Hippocampal formation (tissue), 2 donors: ENCODE measurements at places on chromosomes 3 and 15.

DNA sequence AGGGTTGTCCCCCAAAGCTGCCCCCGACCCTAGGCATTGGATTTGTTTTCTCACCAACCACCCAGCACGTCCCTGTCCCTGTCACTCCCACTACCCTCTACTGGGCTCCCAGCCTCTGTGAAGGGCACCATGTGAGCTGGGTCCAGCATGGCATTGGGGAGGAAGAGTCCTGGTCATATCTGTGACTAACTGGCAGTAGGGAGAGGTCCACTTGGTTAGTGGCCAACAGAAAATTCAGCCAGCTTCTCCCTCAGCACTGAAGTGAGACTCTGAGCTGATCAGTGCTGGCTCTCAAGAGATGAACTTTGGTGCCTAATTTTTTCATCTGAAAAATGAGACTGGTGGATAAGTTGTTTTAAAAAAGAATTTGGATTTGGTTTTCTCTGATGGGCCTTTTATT lies 11.3 kb upstream of the KIF23 start:
- no peak for DNase-seq

GRCh38 chr3:14319654-14320182 lies 82.7 kb upstream of the SLC6A6 start:
- DNase-seq: no peak

DNA sequence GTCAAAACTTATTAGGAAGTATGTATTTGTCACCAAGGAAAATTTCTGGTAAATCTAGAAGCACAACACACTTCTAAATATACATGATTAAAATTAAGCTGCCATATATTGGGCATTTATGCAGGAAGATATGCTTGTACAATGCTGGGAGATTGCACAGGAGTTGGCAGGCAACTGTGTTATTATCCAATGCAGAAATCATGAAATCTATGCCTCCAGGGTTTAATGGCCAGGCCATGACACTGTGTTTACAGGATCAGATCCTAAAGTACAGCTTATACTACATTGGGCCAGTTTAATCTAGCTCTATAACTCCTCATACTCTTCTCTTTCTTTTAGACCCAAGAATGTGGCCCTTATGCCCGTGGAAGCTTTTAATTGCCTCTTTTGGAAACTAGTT lies 391.4 kb upstream of the DPH6 start:
- no peak for DNase-seq

- DNase-seq: no peak
These were observed 167.6 kb upstream of the COL8A1 start for GRCh38 chr3:99470841-99471240.

DNA sequence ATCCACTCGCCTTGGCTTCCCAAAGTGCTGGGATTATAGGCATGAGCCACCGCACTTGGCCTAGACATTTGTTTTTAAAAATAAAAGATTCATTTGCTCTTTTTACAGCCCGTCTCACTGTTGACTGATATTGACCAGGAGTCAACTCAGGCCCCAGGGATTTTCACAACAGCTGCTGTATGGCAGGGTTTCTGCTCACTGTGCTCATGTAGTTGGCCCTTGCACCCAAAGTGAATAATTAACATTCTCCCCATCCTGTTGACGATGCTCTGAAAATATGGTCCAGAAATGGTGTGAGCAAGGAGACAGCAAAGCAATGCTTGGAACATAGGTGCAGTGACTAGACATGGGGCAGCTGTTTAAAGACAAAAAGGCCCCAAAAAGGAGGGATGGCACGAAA lies 2.9 kb upstream of the CCR5 start:
- no peak for DNase-seq

- DNase-seq: peak; percentile 17
These were observed 602.3 kb upstream of the SUCLG2 start for GRCh38 chr3:68256635-68257223.
